ENCODE measurements at places on chromosomes 4 and X. TPM values are rescaled to one million over a fixed set of nuclear protein-coding genes. Genes with fewer than 3 reads are reported as not detected.

DNA sequence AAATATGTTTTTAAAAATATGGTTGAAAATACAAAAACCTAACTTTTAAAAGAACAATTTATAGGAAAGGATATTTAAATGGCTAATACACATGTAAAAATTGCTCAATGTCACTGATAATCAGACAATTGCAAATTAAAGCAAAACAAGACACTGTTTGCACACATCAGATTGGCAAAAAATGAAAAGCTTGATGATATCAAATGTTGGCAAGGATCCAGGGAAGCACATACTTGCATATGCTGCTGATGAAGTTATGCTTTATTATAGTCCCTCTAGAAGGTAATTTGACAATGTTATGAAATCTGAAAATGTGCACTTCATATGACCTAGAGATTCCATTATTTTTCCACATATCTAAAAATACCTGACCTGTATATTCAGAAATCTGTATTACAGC lies 45.7 kb upstream of the EPGN start:
- no peak for DNase-seq

DNA sequence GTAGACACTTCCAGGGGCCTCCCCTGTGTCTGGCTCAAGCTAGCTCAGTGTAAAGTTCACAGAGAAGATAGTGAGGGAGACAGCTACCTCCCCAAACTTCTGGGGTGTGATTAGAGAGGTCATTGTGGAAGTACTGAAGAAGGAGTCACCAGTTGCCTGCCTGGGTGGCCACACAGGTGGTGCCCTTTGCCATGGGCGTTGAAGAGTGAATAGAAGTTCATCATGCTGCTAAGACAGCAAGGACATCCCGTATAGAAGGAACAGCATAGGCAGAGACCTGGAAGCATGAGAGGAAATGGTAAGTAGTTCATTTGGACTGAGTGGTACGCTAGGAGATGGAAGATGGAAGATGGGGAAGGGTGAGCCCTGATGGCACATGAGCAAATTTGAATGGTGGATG lies 110.1 kb downstream of the PJA1 start:
- no peak for DNase-seq

Gene PAGE5
- polyA plus RNA-seq, result not detected

- DNase-seq, result no peak
Observed at GRCh38 chr4:41541687-41542094, 3.7 kb downstream of the LIMCH1 start.

DNA sequence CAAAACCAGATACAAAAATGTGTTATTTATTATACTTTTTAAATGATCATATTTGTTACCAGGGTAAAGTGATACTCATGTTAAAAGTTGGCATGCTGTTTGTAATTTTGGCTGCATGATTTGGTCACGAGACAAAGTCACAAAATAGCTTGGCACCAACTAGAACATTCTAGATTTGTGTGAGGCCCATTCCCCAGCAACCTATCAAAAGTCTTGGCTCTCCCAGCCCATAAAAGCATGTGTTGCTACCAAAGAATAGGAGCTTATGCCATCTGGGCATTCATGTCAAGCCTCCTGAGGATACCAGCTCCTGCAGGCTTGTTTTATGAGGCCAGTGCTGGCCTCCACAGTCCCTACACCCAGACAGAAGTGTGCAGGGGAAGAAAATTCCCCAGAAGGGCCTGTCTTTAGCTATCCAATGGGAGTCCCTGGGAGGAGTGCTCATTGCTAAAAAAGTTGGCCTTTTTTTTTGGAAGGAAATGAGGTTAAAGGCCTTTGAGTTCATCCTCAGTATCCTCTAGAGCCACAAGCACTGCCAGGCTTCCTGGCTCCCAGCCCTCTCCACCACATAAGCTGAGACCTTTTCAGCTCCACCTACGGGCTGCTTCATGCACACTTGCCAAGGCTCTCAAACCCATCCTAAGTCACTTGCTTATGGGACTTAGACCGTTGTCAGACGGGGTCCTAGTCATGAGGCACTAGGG lies 211.9 kb upstream of the EOLA2 start:
- no peak for DNase-seq

DNA sequence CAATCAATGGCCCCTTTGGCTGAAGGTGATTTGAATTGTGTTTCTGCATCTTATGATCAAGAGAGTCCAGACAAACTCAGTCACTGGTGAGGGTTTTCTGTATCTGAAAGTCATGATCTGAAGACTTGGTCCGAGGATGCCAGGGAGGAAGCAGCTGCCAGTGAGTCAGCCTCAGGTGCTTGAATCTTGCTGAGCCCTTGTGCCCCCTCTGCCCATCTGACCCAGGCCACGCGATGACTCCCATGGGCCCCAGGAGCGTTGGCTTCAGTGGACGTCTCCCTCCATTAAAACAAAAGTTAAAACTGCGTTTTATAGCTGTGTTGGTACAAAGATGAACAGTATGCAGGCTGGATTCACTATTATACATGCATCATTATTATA lies 62.0 kb downstream of the HTRA3 start:
- DNase-seq, result no peak

Gene UGT2A1
- polyA plus RNA-seq, result 3.3 TPM

DNA sequence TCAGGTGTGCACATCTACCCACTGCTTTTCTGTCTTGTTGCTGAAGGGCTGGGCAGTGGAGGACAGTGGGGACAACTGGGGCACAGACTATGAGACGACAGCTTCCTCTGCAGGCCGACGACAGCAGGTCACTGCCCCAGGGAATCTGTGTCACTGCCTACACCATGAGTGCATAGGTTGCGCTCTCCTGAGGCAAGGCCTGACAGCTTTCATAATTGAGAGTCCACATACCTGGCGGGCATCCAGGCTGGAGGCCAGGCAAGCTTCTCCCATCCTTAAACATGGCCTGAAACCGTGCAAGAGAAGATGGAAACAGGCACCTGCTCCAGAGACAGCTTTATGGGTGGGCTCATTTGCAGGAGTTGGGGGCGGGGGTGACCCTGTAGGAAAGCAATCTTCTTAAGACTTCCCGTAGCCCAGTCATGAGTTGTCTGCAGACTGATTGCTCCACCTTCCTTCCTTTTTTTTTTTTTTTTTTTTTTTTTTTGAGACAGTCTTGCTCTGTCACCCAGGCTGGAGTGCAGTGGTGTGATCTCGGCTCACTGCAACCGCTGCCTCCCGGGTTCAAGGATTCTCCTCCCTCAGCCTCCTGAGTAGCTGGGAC lies 2.9 kb downstream of the ANOS1 start:
- DNase-seq, result no peak

Gene RHOH
- polyA plus RNA-seq, result 0.67 TPM

Gene CT83
- not detected for polyA plus RNA-seq

Gene MAP3K15
- polyA plus RNA-seq, result 4.8 TPM

Measured in right renal cortex interstitium (tissue), 3 donors.